ENCODE measurements at places on chromosomes 4 and X.

DNA sequence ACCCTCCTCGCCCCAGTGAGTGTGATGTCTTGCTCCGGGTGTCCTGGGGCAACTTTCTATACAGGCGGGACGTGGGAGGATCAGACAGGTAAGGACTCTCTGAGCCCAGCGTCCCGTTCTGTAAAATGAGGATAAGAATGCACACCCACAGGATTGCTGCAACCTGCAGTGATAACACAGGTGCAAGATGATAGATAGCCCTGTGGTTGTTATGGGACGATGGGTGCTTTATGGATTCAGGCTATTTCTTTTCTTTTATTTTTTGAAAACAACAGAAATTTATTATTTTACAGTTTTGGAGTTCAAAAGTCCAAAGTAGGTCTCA is 28.6 kb downstream of the BEX3 start:
- no peak for DNase-seq

GRCh38 chr4:121360495-121360894 is 20.3 kb downstream of the QRFPR start:
- DNase-seq: no peak

DNA sequence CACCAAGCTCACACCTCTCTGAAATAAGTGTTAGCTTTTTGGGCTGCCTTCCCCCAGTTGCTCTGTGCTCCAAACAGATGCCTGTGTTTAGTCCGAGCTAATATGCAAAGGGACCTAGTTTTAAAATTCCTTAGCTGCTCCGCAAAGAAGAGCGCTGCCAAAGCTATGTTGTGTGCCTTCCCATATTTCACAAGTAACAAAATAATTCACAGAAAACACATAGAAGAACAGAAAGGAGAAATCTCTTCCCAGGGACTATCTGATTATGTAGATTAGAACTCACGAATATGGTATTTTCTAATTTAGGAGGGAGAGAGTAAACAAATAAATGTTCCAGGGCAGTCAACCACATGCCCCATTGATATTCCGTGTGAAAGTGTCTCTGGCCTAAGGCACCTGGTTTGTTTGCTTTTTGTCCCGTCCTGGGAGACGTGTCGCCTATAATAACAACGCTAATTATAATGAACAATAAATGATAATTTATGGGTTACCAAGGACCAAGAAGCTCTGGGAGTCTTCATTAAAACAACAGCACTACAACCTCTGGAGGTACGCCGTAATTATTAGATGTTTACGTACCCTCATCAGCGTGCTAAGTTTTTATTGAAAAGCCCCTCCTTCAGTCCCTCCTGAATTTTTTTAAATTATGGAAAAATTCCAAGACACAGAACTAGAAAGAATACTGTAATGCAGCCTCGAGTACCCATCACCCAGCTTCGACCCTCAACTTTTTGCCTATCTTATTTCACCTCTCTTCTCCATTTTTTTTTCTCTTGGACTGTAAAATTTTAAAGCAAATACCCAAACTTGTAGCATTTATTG is 1.2 kb upstream of the CCNG2 start:
- no peak for DNase-seq

DNA sequence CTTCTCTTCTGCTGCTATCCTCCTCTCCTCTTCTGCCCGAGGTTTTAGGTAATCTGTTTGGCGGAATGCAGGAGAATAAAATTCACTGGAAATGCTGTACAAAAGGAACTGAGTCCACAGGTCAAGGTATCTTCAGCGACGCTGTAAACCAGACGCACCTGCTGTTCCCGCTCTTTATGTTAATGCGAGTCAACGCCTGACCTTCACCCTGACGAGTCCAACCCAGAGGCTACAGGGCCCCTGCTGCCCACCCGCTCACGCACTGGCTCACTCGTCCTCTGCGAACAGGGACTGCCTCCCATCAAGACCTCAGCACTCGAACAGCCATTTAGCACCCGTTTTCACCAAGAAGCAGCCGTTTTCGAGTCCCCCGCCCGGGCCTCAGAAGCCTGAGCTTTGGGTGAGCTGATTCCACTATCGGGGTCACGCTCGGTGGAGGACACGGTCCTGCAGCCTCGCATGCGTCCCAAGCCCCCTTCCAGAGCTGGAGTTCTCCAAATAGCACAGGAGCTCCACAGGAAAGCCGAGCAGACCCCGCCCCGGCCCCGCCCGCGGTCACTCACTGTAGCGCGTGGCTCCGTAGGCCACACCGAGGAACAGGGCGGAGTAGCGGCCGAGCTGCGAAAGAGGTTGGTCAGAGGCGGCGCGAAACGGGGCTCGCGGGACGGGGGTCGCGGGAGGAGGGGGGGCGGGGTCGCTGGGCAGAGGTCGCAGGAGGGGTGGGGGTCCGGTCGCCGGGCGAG is 556 bp downstream of the ATP5ME start:
- DNase-seq: no peak

DNA sequence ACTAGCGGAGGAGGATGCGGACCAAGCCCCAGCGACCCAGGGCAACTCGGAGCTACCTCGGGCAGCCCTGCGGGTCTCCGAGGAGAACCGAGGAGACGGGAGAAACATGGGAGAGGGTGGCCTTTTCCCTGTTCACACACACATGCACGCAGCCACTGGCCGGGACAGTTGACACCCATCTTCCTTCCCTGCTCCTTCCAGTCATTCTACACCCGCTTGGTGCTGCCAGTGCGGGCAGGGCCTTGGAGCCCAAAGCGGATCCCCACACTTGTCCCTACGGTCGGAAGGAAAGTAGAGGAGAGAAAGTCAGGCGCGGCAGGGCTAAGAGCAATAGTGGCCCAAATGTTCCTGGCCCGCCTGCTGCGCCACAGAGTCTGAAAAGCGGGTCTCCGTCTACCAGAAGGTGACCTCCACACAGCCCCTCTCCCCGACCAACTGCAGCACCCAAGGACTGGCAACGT is 1.1 kb upstream of the PPP3CA start:
- no peak for DNase-seq

DNA sequence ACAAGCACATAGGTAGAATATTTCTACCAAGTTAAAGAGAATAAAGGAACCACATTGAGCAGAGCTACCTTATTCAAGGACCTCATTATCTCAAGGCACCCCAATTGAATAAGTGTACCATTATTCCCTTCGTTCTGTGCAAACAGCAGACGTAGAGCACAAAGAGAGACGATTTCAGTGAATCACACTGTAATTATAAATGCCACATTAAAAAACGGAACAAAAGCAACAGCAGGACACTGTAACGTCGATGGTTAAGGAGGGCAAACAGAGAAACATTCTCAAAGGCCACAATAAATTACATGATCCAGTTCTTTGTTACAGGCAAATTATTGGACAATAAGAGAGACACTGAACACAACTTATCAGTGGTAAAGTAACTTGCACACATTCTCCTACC is 644.1 kb upstream of the TENM3 start:
- DNase-seq: no peak

- DNase-seq: no peak
These were observed 749.4 kb downstream of the ARAP2 start for GRCh38 chr4:35494955-35495354.

- no peak for DNase-seq
These were observed 72.9 kb downstream of the FAM9B start for GRCh38 chrX:8960957-8961468.

DNA sequence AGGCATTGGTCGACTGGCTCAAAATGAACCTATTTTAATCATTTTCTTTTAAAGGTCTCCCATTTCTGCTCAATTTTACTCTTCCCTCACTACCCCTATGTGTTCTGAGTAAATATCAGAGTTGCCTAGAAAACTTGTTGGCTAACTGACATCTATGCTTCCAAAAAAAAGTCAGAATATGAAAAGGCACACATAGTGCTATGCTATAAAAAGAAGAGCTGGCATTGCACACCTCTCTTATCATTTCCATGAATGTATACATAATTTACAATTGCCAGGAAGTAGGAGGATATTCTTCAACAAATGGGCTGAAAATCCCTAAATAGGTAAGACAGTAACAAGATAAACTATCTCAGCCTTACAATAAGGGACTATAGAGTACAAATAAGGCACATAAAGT is 70.2 kb downstream of the FRYL start:
- no peak for DNase-seq

- no peak for DNase-seq
These were observed 14.8 kb downstream of the ZNF280C start for GRCh38 chrX:130253916-130254315.

DNA sequence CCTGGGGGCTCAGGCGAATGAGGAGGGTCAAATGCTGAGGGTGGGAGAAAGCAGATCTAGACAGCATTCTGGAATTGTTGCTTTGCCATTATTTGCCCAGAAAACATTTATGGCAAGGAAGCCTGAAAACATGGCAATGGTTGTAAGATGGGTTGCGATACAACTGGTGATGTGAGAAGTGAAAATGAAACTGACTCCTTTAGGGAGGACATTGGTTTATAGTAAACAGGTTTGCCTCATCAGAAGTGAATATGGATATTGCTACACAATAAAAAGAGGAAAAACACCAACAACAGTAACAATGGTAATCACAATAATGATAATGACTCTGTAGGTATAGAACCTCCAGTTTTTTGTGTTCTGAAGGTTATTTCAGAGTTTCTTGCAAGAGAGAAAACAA is 107.0 kb upstream of the TBC1D9 start:
- no peak for DNase-seq

DNA sequence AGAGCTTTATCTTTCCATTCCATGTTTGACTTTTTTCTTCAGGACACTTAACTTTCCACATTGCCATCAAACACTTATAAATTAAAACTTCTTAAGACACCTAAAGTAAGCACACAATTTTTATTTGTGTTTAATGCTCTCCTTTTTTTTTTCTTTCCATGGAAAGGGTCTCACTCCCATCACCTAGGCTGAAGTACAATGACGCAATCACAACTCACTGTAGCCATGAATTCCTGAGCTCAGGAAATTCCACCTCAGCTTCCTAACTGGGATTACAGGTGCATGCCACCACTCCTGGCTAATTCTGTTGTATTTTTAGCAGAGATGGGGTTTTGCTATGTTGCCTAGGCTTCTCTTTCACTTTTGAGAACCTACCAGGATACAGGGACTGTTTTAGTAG is 7.3 kb downstream of the SMR3A start:
- DNase-seq: no peak

DNA sequence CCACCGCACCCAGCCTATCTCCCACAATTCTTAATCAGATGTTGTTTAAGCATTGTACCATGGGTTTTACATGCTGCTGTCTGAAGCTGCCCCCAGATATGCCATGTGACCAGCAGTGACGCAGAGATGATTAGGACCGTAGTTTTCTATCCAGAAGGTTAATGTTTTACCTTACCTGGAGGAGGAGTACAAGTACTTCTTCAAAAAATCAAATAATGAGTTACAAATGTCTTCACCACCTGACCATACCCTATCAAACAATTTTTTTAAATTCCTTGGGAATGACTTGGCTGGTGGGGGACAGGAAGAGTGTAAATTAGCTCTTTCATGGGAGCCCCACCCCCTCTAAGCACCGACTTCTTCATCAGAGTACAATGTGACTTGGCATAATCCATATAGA is 16.2 kb upstream of the SGMS2 start:
- no peak for DNase-seq

DNA sequence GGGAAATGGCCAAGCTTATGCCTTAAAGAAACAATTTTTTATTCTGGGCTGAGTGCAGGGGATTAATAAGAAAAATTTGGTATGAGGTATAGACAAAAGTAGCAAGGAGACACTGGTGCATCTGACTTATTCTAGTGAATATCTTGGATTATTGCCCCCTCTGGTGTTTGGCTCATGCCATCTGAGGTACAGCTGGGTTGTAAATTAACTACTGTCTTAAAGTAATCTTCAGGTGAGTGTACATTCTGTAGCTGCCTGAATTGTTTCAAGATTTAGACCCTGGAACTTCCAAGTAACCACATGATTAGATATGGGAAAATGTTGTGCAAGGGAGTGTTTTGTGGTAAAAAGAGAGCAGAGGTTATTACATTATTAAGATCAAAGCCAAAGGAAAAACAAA is 988.7 kb downstream of the FAM133A start:
- no peak for DNase-seq

GRCh38 chr4:6369511-6369910 is 99.9 kb downstream of the WFS1 start:
- DNase-seq: no peak

- no peak for DNase-seq
These were observed 221.5 kb upstream of the NDST4 start for GRCh38 chr4:115334736-115335411.

All from stimulated activated CD8-positive, alpha-beta memory T cell treated with anti-CD3 and anti-CD28 coated beads, Interleukin-2, amount 100 ng/mL, for 48 hours (primary cell).